ENCODE measurements at places on chromosomes 7 and 10.

- no peak for DNase-seq
These were observed 64.3 kb upstream of the NKX6-2 start for GRCh38 chr10:132850246-132850645.

- DNase-seq = no peak
These were observed 214.2 kb downstream of the PLXNA4 start for GRCh38 chr7:132362059-132362458.

- no peak for DNase-seq
These were observed 363.2 kb downstream of the PHTF2 start for GRCh38 chr7:78161781-78162180.

GRCh38 chr10:131570716-131571307, 259.3 kb upstream of the TCERG1L start:
- no peak for DNase-seq

GRCh38 chr10:1754506-1755153, 17.3 kb upstream of the ADARB2 start:
- no peak for DNase-seq

DNA sequence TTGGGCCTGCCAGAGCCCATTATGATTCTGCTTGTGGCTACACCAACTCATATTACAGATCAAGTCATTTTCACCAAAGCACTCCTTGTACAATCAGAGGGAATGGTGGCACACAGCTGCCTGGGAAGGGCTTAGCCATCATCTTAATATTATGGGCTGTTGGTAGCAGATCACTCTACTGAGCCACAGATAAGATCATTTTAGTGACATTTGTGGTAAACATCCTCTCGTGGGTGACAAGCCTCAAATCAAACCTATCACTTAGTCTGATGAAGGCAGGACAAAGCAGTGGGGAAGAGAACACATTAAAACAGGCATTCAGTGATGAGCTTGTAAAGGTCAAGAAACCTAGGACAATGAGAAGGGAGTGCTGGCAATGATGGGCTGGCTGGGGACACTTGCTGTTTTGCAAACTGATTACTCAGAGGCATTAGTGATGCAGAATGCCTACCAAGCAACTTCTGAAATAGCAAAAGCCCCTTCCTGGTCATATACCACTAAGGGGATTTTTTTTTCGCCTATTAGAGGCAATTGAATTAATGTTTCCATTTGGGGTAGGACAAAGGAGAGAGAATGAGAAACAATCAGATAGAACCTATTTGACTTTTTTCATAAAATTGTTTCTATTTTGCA, 137.5 kb upstream of the WDR11 start:
- DNase-seq = no peak

GRCh38 chr10:46548498-46549090, 7.9 kb downstream of the GPRIN2 start:
- no peak for DNase-seq

DNA sequence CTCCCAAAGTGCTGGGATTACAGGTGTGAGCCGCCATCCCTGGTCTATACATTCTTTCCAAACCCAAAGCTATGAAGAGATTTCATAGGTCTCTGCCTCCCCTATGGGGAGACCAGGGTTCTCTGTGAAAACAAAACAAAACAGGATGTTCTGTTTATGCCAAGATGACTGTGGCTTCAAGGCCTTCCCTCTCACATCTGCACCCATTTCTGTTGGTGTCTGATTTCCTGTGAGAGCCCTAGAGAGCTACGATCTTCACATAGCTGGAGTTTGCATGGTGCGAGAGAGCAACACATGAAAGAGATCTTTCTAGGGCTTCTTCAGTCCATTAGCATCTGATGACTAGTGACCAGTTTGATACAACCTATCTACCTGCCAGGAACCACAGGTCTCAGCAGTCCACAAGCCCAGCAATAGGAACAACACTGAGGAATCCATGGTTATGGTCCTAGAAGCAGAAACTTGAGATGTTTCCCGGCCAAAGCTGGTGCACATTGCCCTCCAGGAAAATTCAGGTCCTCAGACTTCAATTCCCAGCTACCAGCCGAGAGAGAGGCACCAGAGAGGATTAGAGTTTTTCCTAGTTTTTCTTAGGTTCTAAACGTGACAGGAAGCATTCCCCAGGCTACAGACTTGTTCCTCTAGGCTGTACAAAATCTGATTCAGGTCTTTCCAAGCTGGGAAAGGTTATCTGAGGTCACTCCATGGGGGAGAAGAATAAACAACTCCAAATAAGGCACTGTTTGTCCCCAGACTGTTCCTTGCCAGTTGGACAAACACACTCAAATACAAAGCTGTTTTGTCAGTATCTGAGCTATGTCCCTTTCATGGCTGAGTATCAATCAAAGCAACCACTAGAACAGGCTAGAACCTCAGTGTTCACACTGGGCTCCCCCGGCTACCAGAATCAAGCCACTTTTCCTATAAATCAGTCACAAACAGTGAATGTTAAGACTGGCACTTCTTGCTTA, 259.7 kb downstream of the CALN1 start:
- no peak for DNase-seq

DNA sequence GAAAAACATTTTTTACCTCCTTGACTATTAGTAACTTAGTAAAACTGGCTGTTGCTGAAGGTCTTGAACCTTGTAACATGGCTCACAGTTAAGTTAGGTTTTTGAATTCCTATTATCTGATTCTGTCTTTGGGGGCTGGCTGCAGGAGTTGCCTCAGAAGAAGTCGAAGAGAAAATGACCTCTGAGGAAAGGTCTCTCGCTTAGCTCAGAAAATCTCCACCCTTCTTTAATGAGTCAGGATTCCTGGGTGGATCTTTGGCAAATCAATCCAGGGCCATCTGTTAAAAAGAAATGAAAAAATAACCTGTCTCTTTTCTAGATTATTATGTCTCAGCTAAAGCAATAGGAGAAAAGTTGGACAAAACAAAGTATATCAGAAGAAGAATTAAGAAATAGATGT, 267.8 kb upstream of the SEMA3C start:
- DNase-seq = no peak

Measured in activated T-helper 1 cell treated with anti-CD3 and anti-CD28 coated beads, Interleukin-12 subunit alpha, Interleukin-12 subunit beta, Interleukin-2, Interleukin-4 antibody, amounts not matched to agents 30 ng/mL and 10 ng/mL and 1 ng/mL, durations not matched to agents 14 hours and 24 hours and 36 hours (primary cell).